T-cell (primary cell): ENCODE measurements at places on chromosomes 6 and 20. TPM values are rescaled to one million over a fixed set of nuclear protein-coding genes. Genes with fewer than 3 reads are reported as not detected.

Gene LCA5
- total RNA-seq = 0.54 TPM

Gene BPI
- total RNA-seq = not detected

Gene ATP9A
- 0.60 TPM for total RNA-seq

Gene ADGRF1
- 0.19 TPM for total RNA-seq

Gene TMEM170B
- 2.1 TPM for total RNA-seq

Gene ABHD16B
- total RNA-seq = not detected

Gene GPX5
- total RNA-seq = not detected

Gene CCND3
- total RNA-seq = 330 TPM

Gene FAM83D
- 2.4 TPM for total RNA-seq

Gene OR2H2
- not detected for total RNA-seq

Gene SAMD3
- total RNA-seq = 38.5 TPM

Gene BMP5
- total RNA-seq = not detected

Gene PRPH2
- total RNA-seq = not detected

Gene SULF2
- total RNA-seq = 1.4 TPM

Gene KIF13A
- total RNA-seq = 2.0 TPM

- DNase-seq = no peak
Observed at GRCh38 chr6:119921491-119922010, 572.0 kb upstream of the MAN1A1 start.

GRCh38 chr20:9344083-9344920 lies 170.1 kb upstream of the LAMP5 start:
- DNase-seq = no peak

- no peak for DNase-seq
Observed at GRCh38 chr6:153090241-153090930, 40.7 kb downstream of the RGS17 start.

DNA sequence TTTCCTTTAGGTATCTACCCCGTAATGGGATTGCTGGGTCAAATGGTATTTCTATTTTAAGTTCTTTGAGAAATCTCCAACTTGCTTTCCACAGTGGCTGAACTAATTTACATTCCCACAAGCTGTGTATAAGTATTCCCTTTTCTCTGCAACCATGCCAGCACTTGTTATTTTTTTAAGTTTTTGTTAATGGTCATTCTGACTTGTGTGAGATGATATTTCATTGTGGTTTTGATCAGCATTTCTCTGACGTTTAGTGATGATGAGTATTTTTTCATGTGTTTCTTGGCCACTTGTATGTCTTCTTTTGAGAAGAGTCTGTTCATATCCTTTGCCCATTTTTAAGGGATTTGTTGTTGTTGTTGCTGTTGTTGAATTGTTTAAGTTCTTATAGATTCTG lies 871.1 kb downstream of the KIF16B start:
- no peak for DNase-seq

GRCh38 chr6:29676981-29677601 lies 3.9 kb downstream of the ZFP57 start:
- no peak for DNase-seq

DNA sequence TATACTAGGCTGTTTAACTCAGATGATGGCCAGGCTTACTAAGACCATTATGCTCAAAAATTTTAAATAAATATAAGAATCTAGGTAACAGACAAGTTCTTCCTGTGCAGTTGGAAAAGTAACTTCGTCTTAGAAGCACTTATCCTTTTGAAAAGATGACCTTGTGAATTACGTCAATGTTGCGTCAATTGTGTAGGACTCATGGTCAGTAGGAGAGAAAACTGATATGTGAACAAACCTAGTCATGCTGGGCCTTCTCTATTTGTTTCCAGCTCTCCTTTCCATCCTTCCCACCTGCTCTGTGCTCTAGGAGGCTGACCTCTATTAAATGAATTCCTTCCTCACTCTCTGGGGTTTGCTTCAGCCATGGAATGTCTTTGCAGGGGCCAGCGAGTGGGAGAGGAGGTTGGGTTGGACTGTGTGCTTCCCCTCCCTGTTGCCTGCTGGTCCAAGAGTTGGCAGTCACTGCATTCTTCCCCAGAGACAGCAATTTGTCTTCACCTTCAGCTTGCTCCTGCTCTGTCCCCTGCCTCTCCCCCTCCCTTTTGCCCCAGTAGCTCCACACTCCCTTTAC lies 128.0 kb upstream of the TNFAIP3 start:
- no peak for DNase-seq

GRCh38 chr6:12150812-12151432 lies 138.8 kb downstream of the HIVEP1 start:
- peak; percentile 14 for DNase-seq

DNA sequence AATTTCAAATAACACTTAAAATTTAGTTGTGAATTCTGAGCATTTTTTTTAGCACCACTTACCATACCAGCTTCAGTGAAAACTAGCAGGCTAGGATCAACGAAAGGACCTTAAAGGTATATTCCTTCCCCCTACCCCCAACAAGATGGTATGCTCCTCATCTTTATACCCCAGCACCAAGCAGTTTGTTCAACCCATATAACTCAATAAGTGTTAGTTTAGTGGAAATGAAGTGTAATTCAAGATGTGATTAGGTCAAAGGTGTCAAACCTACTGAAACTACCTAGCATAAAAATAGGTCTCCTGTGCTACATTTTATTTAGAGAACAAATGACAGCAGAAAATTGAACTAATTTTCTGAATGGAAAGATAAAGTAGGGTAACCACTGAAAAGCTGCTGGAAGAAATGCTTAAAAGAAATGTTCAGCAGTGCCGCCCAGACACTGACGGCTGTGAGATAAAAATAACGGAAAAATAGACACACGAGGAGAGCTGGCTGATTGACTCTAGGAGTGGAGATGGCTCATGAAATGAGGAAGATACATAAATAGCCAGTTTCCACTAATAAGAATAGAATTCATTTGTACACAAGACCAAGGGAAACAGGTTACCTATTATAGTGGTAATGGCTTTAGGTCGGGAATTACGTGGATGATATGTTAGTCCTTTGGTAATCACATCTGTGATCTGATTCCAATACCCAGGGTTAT lies 94.8 kb downstream of the IPCEF1 start:
- no peak for DNase-seq

DNA sequence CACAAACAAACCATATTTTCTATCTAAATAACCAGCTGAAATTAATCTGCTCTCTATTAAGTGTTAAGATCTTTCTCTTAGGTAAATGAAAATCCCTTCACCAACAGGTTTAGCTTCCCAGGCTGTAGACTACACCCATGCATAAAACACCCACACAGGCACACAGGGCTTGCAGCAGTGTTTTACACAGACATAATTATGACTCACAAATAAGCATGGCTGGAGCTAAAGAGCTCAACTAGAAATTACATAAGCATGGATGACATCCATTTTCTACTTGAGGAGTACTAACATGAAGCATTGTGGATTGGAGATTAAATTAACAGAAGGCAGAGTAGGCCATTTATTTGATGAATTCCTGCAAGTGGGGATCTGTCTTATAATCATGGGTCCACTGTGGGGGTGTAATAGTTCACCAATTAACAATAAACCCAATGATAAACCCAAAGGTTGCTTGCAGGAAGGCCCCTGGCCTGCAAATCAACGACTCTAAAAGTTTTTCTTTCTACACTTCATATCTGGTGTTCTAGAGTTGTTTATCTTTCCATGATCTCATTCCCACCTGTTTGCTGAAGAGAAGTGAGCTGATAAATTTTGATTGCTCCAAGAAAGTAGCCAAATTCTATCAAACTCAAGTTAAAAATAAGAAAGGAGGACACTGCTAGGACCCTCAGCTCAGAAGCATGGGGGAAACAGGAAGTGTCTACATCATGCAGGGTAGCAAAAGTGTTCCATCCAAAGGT lies 33.8 kb upstream of the E2F3 start:
- no peak for DNase-seq

DNA sequence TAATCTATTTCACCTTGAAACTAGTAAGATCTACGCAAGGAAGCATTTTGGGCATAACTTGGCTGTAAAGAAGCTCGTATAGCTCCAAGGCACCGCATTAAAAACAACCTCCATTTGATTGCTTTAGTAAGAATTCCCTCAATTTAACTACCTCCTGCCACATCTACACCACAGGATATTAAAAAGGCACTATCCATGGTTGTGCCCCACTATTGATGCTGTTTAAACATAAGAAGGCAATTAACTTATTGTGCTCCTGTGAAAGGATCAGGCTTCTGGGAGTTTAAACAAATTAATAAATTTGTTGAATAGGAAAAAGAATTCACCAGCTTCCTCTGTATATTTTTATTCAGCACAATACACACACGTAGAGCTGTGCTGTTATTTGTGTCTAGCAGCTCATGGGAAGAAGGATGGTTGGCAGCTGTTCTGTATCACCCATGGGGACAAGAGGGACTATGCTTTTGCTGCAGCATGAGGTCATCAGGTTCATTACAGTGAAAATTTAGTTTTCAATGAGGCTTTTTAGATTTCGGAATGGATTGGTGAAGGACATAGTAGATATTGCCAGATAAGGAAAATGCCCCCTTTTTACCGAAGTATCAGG lies 513.3 kb downstream of the HAO1 start:
- no peak for DNase-seq

GRCh38 chr6:7304821-7305220 lies 8.2 kb downstream of the SSR1 start:
- no peak for DNase-seq

GRCh38 chr6:80605165-80605989 lies 498.9 kb downstream of the BCKDHB start:
- DNase-seq = no peak
